Cerebellum (tissue), 4 donors: ENCODE measurements at places on chromosomes 4 and X. TPM values are rescaled to one million over a fixed set of nuclear protein-coding genes. Genes with fewer than 3 reads are reported as not detected.

DNA sequence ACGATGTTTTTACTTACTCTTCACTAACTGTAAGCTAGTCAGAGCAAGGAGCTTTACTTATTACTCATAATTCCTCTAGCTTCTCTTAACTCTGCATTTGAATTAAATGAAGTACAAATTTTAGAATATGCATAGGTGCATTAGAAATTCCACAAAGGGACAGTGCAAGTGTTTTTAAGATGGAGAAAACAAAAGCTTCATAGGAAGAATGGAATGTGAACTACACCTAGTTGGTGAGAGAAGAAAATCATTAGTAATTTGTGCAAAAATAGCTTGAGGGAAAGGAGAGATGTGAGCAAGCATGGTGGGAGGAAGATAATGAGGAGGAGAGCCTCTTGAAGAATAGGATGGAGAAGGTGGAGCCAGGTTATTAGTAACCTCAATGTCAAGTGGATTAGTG, 77.5 kb upstream of the SMARCA5 start:
- DNase-seq = no peak

TLR2 gene
- total RNA-seq = 2.2 TPM

DNA sequence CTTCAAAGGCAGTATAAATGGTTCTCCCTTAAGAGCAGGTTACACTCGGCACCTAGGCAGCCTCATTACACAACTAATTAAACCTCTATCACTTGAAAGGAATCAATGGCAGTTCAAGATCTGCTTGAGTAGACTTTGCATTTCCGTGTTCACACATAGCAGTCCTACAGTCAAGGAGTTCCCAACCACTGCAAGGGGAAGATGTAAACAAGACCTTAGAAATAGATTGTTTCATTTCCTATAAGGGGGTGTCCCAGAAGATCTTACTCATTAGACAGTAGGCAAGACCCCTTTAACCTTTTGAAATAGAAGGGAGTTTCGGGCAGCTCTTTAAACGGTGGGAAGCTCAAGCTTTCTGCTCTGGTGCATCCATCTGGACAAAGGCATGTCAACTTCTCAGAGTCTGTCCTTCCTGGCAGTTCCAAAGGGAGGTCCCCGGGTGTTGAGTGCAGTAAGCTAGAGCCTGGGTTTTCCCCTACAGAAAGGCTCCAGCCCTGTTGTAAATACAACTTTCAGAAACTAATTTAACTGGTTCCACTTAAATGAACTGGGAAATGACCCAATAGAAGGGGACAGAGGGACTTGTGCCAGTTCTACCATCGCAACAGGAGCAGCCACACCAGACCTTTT, 150.8 kb downstream of the RBMX2 start:
- DNase-seq = no peak

BCORL1 gene
- 3.7 TPM for total RNA-seq

GRCh38 chr4:123346951-123347350, 49.6 kb upstream of the SPRY1 start:
- DNase-seq = no peak

SCML2 gene
- 8.7 TPM for total RNA-seq

SPANXA2 gene
- not detected for total RNA-seq

DCHS2 gene
- 12.2 TPM for total RNA-seq

- no peak for DNase-seq
Observed at GRCh38 chr4:174654634-174655033, 132.3 kb upstream of the HPGD start.

DNA sequence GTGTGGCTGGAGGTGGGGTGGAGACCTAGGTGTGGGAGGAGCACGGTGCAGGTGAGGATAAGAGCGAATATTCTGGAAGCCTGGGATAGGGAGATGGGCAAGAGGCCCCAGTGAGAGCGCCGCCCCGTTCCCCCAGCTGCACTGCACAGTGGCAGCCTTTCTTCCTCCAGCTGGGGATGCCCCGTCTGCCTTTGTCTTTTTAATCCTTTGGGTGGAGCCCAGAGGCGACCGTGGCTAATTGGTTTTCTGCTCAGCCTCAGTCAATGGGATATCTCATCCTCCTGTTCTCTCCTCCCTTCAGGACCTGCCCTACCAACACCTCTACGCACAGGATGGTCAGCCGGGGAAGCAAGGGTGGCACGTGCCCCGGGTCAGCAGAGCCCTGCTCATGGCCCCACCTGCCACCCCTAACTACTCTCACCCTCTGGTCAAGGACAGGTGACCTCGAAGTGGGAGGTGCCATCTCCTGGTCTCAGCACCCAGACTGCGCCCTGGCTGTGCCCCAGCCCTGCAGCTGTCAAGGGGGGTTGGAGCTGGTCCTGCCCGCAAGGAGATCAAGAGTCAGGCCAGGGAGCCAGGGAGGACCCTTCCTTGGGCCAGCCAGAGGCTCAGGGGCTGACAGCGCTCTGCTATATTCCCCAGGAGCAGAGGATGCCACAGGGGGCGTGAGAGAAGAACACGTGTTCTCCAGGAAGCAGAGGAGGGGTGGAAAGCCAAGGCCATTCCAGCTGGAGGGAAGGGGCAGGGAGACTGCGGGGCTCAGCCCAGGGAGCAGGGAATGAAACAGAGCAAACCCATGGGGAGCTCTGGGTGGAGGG, 64.0 kb downstream of the ADRA2C start:
- DNase-seq = no peak

KIT gene
- 43.4 TPM for total RNA-seq

DNA sequence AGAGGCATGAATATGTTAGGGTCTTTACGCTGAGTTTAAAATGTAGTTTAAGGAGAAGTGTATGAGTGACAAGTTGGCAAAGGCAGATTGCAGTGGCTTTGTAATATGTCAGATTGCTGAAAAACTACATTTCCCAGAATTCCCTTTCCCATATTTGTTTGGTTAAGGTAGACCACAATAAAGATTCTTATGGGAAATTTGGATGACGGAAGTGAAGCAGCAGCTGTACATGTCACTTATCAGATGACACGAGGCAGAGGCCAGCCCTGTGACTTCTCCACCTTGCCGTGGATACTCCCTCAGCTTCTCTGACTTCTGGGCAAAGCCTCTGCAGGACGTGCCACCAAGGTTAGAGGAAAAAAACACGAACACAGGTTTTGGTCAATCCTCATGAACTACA, 229.7 kb upstream of the DKK2 start:
- DNase-seq = no peak

SGMS2 gene
- total RNA-seq = 5.2 TPM

GRCh38 chr4:151408630-151409469, at the start of gene FHIP1A:
Gene FHIP1A, plus strand, starts transcription at chr4:151409176. Its CDS starts 157,084 bp downstream, at chr4:151566260.
- DNase-seq = peak; percentile 85

GRCh38 chr4:2241003-2241402, 918 bp downstream of the HAUS3 start:
- DNase-seq = no peak

CLNK gene
- not detected for total RNA-seq

GRCh38 chr4:153062652-153063168, 126.6 kb downstream of the FHDC1 start:
- no peak for DNase-seq

PITX2 gene
- total RNA-seq = not detected

IGFBP7 gene
- 26.9 TPM for total RNA-seq

DNA sequence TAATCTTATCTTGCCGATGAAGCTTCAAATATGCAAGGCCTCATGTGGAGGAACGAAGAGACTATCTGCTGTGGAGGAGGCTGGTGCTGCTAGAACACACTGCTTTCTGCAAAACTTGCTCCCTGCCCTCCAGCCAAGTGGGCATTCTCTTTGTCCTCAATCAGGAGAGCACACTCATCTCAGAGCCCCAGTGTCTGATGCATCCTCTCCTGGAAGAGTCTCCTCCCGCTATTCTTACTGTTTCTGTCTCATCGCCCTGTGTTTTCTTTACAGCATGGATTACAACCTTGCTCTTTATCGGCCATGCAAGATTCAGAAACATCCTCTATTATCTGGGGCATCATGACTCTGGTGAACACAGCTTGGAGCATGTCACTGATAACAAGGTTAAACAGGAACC, 68.2 kb upstream of the MTNR1A start:
- no peak for DNase-seq
